ENCODE measurements at places on chromosomes 6 and 20. TPM values are rescaled to one million over a fixed set of nuclear protein-coding genes. Genes with fewer than 3 reads are reported as not detected.

GRCh38 chr20:48155268-48155667, 370.0 kb upstream of the SULF2 start:
- no peak for DNase-seq

DNA sequence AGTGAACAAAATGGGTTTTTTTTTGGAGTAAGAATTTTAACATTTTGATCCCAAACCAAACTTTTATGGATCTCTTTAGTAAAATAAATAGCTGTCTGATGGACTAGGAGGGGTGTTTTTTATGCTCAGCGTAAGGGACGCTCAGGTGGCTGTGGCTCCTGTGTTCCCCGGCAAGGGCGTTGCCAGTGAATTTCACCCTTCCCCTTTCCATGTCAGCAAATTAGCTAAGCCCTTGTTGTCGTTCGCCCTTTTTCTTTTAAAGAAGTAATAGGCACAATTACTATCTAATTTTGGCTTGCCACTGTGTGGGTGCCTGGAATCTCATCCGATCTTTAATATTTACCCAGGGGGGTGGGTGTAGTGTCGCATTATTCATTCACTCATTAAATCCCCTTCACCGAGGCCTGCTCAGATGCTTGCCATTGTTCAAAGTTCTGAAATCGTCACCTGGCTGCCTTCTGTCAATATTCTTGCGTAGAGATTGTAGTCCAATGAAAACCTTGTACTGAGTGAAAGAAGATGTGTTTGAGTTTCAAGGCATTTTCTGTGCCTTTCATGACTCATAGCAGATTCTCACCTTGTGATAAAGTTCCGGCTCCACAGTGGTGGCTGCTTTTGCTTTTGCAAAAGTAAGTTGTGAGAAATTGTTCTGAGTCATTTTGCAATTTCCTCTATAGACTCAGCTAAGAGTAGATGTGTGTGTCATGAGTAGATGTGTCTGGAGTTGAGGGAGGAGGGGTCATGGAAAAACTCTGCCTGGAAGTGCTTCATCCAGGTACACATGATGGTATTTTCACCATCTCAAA, 40.0 kb upstream of the CLDN20 start:
- no peak for DNase-seq

GRCh38 chr20:62370115-62370806, 3.1 kb upstream of the LAMA5 start:
- DNase-seq: peak; percentile 59

DNA sequence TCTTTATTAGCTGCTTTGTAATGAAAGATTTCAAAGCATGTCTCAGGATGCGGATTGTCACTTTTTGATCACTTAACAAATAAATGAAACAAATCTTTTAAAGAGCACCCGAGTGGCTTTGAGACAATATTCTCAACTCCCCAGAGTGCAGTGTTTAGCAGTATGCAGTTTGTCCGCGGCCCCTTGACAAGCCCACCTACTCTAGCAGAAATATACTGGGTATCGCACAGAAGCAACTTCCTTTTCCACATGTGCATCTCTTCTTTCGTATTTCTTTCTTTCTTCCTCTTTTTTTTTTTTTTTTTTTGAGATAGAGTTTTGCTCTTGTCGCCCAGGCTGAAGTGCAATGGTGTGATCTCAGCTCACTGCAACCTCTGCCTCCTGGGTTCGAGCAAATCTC, 84.5 kb upstream of the FAM184A start:
- no peak for DNase-seq

The LY6G6F gene
- polyA plus RNA-seq: not detected

GRCh38 chr6:79862126-79862525, 85.2 kb downstream of the ELOVL4 start:
- no peak for DNase-seq

DNA sequence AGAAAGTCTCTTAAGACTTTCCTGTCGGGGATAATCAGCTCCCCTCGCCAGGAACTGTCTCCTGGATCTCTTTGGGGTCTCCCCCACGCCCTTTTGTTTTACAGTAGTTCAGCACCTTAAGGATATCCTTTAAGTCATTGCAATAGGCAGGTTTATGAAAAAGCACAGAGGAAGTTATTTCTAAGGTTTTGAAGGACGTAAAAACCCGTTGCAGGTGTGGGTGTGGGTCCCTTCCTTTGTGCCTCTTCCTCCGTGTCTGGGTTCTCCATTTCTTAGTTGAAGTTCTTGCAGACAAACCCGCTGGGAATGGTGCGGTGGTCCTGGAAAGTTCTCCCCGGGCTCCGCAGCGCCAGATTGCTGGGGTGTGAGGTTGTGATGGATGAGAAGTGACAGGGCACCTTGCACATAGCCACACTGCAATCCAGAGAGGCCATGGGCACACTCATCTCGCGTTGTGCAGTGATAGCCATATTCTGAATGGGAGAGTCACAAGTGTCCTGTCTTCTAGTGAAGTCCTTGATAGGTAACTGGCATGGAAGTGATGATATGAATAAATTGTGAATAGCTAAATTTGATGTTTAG, 65.2 kb downstream of the GTF2H5 start:
- no peak for DNase-seq

All from heart right ventricle (tissue), 16 donors.